ENCODE measurements at places on chromosomes 1 and 21.
A peak's percentile ranks its signal among the peaks of the same experiment; 100 is the strongest.

- no peak for DNase-seq
Measured at GRCh38 chr21:41600116-41600515, 92.2 kb upstream of the TMPRSS2 start.

DNA sequence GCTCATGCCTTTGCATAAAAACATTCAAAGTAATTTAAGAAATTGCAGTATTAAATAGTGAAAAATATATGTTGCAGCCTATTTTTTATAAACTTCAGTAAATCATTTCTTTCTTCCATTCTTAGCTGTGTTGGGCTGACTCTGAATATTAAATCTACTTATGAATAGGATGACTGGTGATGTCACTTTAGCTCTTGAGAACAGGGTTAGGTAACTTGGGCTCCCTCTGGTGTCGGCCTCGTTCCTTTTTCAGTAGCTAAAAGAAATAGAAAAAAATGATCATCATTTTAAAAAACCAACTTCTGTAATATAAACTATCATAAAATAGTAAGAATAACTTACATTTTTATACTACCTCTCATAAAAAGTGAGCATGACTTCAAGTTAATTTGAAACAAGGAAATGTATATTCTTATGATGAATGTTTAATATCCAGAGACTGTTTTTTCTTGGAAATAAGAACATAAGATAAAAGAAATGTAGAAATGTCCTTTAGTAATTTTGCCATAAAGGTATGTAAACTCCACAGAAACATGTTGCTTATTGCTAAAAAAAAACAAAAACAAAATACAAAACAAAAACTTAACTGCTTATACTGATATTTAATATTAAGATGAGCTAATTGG lies 26.8 kb upstream of the NCAM2 start:
- peak; percentile 10 for DNase-seq

DNA sequence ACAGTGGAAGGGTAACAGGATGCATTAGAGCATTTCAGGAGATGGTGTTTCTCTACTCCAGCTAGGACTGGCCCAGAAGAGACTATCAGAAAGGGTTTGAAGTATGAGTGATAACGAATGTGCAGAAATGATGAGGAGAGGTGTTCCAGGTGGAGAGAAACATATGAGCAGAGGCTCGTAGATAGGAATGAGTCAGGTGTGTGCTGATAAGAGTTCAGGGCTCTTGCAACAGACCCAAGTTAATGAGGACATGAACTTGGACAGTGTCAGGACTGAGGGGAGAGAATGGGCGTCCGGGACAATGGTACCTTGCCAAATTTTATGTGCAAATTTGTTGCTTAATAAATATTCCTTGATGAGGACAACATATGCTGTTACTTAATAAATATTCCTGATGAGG lies 183.9 kb upstream of the NFIA start:
- DNase-seq = no peak

DNA sequence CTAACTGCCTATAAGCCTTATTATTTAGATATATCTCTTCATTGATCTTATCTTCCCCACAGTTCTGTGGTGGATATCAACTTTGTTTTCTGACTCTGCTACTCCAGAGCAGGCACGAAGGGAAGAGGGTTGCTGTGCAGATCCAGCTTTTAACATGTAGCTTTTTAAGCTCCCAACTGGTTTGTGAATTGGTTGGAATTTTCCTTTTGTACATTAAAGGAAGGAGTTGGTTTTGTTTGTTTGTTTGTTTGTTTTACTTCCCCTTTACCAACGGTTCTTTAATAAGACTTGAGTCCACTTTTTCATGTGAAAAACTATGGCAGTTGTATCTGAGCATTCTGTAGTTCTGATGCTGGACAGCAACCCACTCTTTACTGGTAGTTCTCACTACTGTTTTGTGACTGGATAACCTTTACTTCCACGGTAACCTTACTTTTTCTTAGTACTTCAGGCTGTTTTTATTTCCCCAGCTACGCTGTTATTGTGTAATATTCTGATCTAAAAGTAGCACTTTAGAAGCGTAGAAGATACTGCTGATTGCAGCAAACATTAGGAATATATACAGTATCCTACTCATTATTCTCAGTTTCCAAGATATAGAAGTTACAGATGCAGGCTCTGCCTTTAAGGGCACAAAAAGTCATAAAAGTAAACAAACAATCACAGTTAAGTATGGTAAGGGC lies 1.6 kb downstream of the GNPAT start:
- DNase-seq = no peak

GRCh38 chr21:30580132-30580531 lies 10.1 kb downstream of the KRTAP22-2 start:
- no peak for DNase-seq

DNA sequence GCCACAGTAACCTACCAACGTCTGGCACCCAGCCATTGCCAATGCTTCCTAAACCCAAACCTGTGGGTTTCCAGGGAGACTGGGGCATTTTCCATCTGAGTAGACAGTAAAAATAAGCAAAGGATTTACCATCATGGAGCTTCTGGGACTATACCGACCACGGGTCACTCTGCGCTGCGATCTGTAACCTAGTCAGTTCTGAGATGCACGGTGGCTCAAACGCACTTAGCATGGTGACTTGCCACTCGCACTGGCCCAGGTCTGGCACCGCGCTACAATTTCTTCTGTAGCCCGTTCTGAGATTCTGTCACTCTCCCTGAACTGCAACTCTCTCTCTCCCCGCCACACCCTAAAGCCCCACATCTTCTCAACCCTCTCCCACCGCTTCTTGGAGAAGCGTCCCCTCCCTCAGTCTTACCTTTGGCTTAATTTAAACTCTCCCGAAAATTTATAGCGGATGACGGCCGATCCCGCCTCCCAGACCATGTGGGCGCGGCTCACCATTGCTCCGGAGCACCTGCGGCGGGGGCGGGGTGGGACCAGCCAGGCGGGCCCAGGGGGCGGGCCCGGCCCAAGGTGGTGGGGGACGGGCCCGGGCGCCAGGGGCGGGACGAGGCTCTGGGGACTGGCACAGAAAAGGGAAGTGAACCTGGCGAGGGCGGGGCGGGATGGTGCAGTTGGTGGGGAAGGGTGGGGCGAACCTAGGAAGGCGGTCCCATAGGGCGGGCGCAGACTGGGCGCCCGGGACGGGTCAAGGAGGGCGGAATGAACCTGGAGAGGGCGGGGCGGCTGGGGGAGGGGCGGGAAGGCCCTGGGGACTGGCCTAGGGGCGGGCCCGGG lies 493 bp upstream of the MAP3K21 start:
- peak; percentile 86 for DNase-seq

GRCh38 chr1:17982197-17982596 lies 125.4 kb upstream of the IGSF21 start:
- DNase-seq = no peak

DNA sequence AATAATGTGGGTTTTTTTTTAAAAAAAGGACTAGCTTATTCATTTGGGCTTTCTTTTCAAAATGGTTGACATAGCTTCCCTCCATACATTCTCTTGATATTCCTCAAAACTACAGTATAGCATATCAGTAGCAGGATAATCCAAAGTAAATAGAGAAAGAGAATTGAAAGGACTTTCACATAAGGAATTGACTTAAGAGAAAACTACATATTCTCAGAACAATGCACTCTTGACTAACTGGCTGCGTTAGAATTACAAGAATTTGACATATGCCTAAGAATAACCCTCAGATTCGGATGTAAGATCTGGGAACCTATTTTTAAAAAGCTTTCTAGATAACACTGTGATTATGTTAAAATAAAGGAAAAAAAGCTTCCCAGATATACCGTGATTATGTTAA lies 3.1 kb downstream of the PRKAB2 start:
- no peak for DNase-seq

GRCh38 chr1:27726173-27727044 lies 648 bp downstream of the FAM76A start:
- no peak for DNase-seq

- no peak for DNase-seq
Measured at GRCh38 chr1:57824535-57824934, 400.7 kb upstream of the DAB1 start.

GRCh38 chr1:220043646-220044045 lies 2.7 kb downstream of the EPRS1 start:
- DNase-seq = no peak

DNA sequence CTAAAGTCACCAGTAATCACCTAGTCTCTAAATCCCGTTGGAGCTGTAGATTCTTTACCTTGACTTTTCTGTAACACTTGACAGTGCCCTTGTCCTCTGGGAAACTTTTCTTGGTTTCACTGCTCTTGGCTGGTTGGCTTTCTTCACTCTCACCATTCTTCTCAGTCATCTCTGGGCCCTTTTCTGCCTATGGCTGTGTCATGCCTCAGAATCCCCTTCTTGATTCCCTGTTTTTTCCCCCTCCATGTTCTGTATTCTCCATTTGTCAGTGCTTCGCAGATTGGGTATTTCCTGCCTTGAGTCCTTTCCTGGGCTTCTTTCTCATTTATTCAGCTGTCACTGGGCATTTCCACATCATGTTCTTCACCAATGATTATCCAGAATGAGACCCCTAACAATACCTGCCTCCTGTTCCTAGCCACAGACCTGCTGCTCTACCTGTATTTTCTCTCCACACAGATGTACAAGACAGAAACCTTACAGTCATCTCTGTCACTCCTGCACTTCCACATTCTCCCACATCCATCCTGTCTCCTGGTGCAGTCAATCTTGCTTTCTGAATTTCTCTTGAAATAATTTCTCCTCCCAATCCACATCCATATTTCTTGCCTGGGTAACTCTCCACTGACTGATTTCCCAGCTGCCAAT lies 14.7 kb downstream of the UCK2 start:
- DNase-seq = no peak

GRCh38 chr1:238063454-238063853 lies 172.7 kb upstream of the ZP4 start:
- no peak for DNase-seq

GRCh38 chr21:28727809-28728208 lies 264.9 kb downstream of the LTN1 start:
- no peak for DNase-seq

DNA sequence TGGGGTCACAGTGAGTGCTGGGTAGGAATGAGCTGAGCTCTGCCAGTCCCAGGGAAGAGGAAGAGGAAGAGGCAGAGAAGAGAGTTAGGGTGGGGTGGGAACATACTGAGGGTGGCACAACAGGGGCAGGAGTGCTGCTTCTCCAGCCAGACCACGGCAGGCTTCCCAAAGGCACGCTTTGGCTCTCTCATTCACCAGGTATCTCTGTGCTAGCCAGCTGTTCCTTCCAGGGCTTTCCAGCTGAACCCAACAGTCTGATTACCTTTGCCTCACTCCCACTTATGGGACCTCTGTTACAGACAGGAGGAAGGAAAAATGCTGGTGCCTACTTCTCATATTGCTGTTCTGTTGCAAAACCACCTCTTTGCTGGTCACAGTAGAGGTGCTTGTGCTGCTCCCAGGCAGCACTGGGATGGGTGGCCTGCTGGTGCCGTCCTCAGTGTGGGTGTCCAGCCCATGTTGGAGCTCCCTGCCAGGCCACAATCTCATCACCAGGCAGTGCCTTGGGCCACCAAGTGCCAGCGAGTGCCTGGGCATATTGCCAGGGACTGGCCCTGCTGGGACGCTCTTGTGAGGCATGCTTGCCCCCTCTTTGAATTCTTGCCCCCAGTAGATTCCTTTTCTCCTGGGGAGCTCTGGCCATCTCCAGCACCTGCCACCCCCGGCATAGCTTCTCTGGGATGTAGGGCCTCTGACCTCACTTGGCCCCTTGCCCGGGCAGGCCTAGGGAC lies 2.1 kb downstream of the ADORA1 start:
- no peak for DNase-seq

DNA sequence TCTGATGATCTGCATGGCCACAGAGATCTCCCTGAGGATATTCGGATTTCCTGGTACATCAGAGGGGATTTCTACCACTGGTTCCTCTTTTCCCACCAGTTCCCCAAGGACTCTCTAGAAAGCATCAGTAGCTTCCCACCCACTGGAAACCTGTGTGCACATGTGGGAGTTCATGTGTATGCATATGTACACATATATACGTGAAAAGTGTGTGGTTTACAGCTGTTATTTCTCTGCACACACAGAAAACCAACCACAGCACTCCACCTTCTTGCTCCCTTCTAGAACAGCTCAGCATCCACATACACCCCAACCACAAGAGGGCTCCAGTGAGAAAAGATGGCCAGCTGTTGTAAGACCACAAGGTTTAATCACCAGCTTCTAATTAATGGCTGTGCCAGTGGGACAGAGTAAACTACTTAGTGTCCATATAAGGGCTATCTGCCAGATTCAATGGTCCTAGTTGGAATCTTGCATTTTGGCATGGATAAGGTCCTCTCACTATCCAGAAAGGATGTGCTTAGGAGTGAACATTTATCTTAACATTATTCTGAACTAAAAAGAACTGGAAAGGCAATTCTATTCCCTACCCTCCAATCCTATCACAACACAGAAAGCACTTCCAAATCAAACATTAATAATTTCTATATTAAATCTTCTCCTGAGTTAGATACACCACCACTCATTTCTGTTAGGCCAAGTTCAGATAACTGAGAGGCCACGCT lies 24.1 kb downstream of the GPR3 start:
- peak; percentile 60 for DNase-seq

GRCh38 chr1:48789903-48790302 lies 13.2 kb upstream of the BEND5 start:
- DNase-seq = no peak

GRCh38 chr1:7490576-7490975 lies 280.5 kb upstream of the VAMP3 start:
- no peak for DNase-seq

- peak; percentile 13 for DNase-seq
Measured at GRCh38 chr1:108041360-108042142, 76.6 kb upstream of the VAV3 start.

- peak; percentile 88 for DNase-seq
Measured at GRCh38 chr1:154386643-154387352, 18.3 kb upstream of the IL6R start.

DNA sequence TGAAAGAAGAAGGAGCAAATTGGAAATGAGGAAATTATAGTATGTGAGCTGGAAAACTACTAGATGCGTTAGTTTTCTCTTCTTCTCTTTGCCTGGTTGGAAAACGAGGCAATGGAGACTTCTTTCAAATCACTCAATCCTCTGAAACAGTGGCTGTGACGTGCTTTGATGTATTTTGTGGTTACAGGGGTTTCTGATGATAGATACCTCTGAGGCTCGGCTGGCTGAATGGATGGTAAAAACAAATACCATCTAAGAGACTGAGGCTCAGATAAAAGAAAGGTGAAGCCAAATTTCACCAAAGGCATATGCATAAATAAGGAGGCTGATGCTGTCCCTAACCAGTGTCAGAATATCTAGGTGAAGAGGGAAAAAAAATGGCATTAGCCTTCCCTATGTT lies 15.1 kb downstream of the MAB21L3 start:
- no peak for DNase-seq
